ENCODE measurements at places on chromosomes 2 and 18.

DNA sequence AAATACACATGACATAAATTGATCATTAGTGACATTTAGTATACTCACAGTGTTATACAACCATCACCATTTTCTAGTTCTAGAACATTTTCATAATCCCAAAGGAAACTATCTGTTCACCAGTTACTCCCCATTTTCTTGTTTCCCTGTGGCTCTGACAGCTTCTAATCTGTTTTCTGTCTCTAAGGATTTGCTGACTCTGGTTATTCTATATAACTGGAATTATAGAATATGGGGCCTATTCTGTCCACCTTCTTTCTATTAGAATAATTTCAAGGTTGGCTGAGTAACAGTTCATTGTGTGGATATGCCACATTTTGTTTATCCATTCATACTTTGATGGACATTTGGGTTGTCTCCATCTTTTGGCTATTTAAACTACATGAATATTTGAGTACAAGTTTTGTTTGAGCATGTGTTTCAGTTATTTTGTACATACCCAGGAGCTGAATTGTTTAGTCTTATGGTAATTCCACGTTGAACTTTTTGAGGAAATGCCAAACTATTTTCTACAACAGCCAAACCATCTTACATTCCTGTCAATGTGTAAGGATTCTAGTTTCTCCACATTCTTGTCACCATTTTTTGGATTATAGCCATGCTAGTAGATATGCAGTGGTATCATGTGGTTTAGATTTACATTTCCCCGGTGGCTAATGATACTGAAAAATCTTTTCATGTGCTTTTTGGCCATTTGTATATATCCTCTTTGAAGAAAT, 20.5 kb downstream of the KIAA1328 start:
- DNase-seq = no peak

GRCh38 chr2:72995430-72996116, 75.9 kb downstream of the SFXN5 start:
- DNase-seq = no peak

DNA sequence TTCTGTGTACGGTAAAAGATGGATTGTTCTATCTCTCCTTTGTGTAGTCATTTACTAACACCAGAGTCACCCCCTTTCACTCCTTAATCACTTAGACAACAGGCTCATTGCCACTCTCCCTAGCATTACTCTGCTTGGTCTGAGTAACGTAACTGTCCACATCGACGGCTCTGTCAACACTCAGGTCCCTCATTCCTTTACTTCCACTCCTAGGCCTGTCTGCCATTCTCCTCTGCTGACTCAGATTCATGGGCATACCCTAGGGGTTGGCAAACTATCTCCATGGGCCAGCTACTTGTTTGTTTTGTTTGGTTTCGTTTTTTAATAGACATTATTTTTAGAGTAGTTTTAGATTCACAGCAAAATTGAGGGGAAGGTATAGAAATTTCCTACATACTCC, 243.9 kb downstream of the NR4A2 start:
- DNase-seq = no peak

- no peak for DNase-seq
Observed at GRCh38 chr2:212337486-212338343, 200.9 kb downstream of the ERBB4 start.

GRCh38 chr2:203806761-203807160, 60.8 kb upstream of the CTLA4 start:
- DNase-seq = no peak

DNA sequence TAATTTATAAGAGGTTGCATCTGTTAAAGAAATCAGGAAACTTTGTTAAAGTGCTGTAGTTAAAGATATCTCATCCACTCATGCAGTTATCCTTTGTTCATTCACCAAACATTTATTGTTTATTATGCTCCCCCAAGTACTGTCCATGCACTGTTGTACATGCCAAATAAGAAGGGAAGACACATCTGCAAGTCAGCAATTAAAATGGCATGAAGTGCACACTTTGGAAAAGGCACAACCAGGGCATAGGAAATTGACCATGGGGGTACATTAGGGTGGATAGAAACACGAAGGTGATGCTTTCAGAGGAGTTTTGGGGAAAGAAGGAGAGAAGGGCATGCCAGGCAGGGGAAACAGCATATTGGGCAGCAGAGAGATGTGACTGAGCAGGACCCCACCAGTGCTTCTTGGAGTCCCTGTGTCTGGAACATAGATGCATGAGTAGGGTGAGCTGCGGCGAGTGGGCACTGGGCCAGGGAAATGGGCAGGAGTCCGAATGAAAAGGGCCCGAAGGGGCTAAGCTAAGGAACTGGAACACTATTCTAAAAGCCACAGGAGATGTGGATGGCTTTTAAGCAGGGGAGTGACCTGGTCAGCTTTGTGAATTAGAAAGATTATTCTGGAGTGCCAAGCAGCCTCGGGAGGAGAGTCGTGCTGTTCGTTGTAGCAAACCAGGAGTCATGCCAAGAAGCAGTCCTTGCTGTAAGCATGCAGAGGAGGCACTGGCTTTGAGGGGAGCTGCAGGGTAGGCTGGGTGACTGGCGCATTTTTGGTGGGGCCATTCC, 316.3 kb downstream of the AGPS start:
- DNase-seq = no peak

DNA sequence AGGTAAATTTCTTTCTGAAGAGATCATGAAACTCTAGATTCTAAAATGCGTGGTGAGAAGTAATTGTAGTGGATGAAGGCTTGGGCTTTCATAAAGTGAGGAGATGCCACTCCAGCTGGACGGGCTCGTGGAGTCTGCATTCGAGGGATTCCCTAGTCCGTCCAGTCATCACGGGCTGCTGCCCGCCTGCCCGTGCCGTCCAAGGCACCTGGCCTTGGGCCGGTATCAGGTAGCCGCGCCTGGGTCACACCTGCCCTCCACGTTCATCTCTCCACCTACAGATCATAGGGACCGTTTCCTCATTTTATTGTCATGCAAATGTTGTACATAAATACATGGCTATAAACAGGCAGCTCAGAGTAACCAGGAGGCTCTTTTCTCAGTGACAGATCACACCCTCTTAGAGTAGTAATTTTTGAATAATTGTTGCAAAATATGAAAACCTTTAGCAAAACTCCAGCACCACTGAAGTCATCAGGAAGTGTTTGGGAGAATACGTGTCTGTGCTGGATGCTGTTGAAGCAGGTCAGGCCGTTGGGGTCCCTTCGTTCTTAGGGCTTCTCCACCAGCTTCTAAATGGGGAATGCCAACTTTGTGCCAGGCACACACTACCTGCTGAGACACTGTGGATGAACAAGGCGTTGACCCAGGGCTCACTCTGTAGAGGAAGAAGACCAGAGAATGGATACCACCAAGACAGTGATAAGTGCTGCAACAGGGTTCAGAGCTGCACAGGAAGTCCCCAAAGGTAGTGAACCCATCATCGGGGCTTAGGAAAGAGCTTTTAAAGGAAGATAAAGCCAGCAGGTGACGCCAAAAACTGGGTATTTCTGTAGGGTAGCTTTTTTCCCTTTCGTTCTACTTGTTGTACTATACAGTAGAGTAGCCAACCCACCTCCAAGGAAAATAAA, 112.5 kb downstream of the FAM210A start:
- DNase-seq = no peak

DNA sequence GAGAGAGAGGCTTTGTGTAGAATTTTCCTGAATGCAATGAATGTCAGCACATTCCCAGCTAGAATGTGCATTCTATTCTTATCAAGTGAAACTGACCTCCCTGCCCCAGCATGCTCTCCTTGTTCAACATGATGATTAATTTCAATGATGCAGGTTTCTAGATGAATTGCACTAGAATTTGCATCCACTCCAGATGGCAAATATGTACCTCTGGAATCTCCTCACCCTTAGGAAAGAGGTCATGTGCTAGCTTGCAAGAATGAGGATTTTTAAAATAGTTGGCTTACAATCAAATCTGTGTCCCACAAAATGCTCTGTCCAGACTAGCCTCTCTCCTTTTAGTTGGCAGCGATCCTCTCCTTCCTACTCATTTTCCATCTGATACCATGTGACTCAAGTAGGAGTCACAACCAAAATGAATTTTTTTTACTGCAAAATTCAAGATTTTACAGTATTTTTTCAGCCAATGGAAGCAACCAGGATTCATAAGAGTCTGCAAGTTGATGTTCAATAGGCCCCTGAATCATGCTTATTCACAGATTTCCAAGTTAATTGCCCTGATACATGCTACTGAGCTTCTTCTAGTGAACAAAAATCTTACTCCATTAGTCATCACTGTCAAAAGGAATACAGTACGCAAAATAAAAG, 21.0 kb upstream of the STAT4 start:
- no peak for DNase-seq

Measured in caudate nucleus (tissue), 63 donors.